ENCODE measurements at places on chromosomes 12 and 14. TPM values are rescaled to one million over a fixed set of nuclear protein-coding genes. Genes with fewer than 3 reads are reported as not detected.

The ITGB7 gene
- total RNA-seq, result 1.1 TPM

- H3K27me3 ChIP-seq, result no peaks in the 10 kb centered on the region
- H3K27ac ChIP-seq, result no peak overlapping the region
- no peak overlapping the region for H3K4me3 ChIP-seq
- no peak for DNase-seq
- H3K36me3 ChIP-seq, result no peaks in the 10 kb centered on the region
These were observed 82.4 kb upstream of the RESF1 start for GRCh38 chr12:31876568-31877424.

DNA sequence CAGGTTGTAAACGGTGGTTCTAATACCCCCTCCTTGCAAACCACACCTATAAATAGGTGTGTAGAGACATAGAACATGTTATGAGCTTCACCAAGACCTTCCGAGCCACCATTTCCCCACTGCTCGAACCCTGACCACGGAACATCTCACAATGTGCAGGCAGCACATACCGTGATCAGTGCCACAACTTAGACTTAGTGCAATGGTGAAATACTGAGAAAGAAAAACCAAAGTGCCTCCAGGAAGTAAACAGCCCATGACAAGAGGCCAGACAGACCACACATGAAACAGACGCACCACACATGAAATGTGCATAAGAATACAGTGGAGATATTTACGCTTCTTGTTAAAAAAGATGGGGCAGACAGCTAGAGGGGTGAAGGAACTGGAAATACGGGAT is 166.9 kb upstream of the CCND2 start:
- no peaks in the 10 kb centered on the region for H3K36me3 ChIP-seq
- H3K4me1 ChIP-seq, result no peaks in the 10 kb centered on the region

The SPIC gene
- not detected for total RNA-seq

DNA sequence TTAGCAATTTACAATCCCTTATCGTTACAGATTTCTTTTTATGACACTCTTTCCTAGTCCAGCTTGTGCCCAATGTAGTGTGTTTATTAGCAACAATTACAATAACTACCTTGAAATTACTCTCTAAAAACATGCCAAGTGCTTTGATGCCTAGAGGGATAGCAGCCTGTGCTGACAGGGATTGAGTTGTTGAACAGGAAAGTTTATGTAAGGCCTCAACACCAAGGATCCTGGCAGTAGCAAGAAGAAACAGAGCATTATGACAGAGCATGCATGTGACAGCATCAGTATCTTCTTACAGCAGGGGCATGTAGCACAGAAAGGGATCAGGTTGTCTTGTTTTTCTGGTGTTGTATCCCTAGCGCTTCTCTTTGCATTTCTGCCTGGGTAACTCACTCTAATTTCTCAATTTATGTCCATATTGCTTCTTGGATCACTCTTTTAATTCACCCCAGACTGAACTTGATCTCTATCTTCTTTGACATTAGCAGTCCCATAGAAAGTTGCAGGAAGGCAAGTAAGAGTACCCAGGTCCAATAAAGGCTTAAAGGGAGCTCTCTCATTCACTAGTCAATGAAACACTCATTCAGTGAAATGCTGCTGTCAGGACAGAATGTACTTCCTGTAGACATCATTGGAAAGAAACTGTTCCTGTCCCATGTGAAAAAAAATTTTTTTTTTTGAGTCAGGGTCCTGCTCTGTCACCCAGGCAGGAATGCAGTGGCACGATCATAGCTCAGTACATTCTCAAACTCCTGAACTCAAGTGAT is 220.0 kb upstream of the GRIP1 start:
- no peaks in the 10 kb centered on the region for H3K27me3 ChIP-seq
- no peaks in the 10 kb centered on the region for H3K36me3 ChIP-seq
- H3K27ac ChIP-seq, result no peak overlapping the region
- no peaks in the 10 kb centered on the region for H3K4me1 ChIP-seq

The RTL1 gene
- not detected for total RNA-seq

- no peak for DNase-seq
- no peak overlapping the region for H3K27ac ChIP-seq
- no peak overlapping the region for H3K4me3 ChIP-seq
- no peaks in the 10 kb centered on the region for H3K27me3 ChIP-seq
These were observed 258.7 kb downstream of the EFCAB11 start for GRCh38 chr14:89695846-89696245.

DNA sequence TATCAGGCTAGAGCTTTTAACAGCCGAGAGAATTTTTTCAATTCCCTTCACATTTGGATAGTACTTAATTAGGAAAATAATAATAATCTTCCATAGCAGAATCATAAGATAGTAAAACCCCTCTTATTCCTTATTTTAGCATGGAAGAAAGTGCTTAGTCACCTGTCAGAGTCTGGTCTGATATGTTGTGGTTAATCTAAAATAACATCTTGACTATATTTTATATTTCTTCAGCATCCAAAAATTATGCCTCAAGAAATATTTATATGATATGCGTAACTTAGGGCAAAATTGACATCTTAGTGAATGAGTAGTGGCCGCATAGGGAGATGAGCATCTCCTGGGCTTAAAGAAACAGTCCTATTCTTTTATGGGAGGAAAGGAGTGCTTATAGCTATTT is 12.8 kb downstream of the CHURC1 start:
- no peak for DNase-seq
- H3K27me3 ChIP-seq, result no peaks in the 10 kb centered on the region
- peaks cover 2% of the 10 kb centered on the region for H3K36me3 ChIP-seq
- no peak overlapping the region for H3K27ac ChIP-seq
- peaks cover 5% of the 10 kb centered on the region for H3K4me1 ChIP-seq
- no peak overlapping the region for H3K4me3 ChIP-seq

The GLIPR1L2 gene
- total RNA-seq, result not detected

- H3K36me3 ChIP-seq, result no peaks in the 10 kb centered on the region
- H3K27me3 ChIP-seq, result no peaks in the 10 kb centered on the region
- H3K4me3 ChIP-seq, result no peak overlapping the region
- H3K4me1 ChIP-seq, result no peaks in the 10 kb centered on the region
- no peak for DNase-seq
- H3K27ac ChIP-seq, result no peak overlapping the region
These were observed 89.1 kb downstream of the C12orf75 start for GRCh38 chr12:105419606-105420005.

The LTBR gene
- total RNA-seq, result 197 TPM

- no peak overlapping the region for H3K27ac ChIP-seq
- no peaks in the 10 kb centered on the region for H3K36me3 ChIP-seq
- DNase-seq, result no peak
These were observed 139.8 kb downstream of the FOXN3 start for GRCh38 chr14:89277203-89277602.

The IL22 gene
- total RNA-seq, result not detected

DNA sequence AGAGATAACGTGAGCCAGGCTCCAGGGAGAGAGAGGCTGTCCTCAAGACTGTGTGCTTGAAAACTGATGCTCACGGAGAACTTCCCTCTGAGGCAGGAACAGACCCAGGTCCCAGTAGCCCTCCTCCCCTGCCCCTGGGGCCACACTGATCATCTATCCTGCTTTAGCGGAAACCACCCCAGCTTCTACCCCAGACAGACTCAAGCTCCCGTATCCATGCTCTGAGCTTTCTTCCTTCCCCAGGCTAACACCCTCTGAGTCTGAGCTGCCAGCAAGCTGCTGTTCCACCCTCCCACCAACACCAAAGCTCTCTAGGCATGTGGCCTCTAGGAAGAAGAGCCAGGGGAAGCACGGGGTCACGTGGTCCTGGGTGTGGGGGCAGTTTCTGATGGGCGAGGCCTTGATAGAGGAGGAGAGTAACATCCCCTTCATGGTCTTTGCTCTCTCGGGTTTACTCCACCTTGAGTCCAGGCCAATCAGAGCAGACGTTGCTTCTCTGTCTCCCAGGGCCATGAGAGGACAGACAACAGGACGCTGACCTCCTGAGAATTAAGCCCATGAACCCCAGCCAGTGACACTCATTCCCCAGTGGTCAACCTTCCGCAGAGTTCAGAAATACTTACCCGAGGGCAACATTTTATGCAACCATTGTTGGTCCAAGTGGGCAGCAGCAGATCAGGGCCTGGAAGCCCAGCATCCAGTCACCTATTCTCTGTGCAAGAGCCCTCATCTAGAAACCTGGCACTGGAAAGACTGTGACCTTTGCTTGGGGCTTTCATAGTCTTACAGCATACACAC is 1.4 kb downstream of the PCK2 start:
- H3K27ac ChIP-seq, result peak overlapping the region; percentile 99
- peak overlapping the region; percentile 60 for H3K4me3 ChIP-seq
- no peaks in the 10 kb centered on the region for H3K27me3 ChIP-seq
- H3K4me1 ChIP-seq, result peaks cover 21% of the 10 kb centered on the region
- peaks cover 3% of the 10 kb centered on the region for H3K36me3 ChIP-seq

GRCh38 chr14:68563251-68564131 is 229.4 kb downstream of the ZFP36L1 start:
- H3K4me3 ChIP-seq, result no peak overlapping the region
- H3K36me3 ChIP-seq, result no peaks in the 10 kb centered on the region
- H3K27ac ChIP-seq, result peak overlapping the region; percentile 60

The PELI2 gene
- 8.1 TPM for total RNA-seq

DNA sequence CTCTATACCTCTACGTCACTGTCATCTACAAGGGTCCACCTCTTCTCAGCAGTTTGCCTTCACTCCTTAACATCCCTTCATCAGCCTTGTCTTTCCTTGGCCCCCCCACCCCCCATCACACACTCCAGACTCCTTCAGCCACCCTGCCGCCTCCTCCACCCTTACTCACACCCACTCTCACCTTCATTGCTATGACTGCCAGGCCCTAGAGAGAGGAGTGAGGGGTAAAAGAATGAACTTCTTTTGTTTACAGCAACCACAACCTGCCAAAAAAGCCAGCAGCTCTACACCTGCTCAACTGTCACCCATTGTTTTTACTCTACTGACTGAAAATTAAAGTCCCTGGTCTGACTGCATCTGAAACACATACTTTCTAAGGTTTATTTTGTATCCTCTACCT is 112.8 kb downstream of the DUSP6 start:
- no peaks in the 10 kb centered on the region for H3K36me3 ChIP-seq
- no peak for DNase-seq
- no peak overlapping the region for H3K27ac ChIP-seq
- no peak overlapping the region for H3K4me3 ChIP-seq
- no peaks in the 10 kb centered on the region for H3K27me3 ChIP-seq
- peaks cover 11% of the 10 kb centered on the region for H3K4me1 ChIP-seq

DNA sequence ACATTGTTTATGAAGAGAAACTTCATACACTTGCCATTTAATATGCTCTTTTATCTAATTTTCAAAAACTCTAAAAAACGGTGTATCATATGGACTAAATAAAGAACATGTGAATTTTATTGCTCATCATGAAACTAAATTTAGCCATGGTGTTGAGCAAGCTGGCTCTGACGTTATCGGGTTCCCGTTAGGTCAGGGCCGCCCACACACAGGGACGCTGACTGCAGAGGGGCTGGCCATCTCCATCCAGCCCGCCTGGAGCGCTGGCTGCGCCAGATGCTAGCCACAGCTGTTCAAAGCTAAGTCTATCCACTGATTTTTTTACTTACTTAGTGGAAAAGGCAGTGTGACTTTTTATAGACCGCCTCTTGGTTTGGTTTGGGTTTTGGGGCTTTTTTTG is 36.5 kb upstream of the DYNC1H1 start:
- H3K36me3 ChIP-seq, result no peaks in the 10 kb centered on the region
- no peaks in the 10 kb centered on the region for H3K4me1 ChIP-seq
- no peaks in the 10 kb centered on the region for H3K27me3 ChIP-seq
- H3K27ac ChIP-seq, result no peak overlapping the region
- no peak for DNase-seq
- no peak overlapping the region for H3K4me3 ChIP-seq

DNA sequence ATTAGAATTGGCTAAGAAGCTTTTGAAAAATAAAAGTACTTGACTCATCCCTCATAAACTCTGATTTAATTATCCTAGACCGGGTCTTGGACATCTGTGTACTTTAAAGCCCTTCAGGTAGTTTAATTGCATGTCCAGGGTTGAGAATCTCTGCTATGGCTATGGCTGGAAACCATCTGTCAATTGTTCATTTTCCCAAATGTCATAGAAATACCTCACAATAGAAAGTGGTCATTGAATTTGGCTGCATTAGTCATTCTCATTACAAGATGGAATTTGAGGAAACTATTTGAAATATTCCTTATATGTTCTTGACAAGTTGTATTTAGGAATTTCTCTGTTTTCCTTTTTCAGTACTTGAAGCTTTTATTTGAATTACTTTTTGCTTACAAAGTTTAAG is 111.3 kb downstream of the TSHR start:
- no peaks in the 10 kb centered on the region for H3K4me1 ChIP-seq
- H3K36me3 ChIP-seq, result no peaks in the 10 kb centered on the region
- no peak overlapping the region for H3K27ac ChIP-seq
- H3K27me3 ChIP-seq, result no peaks in the 10 kb centered on the region
- no peak overlapping the region for H3K4me3 ChIP-seq

The KRT79 gene
- total RNA-seq, result not detected

- H3K36me3 ChIP-seq, result no peaks in the 10 kb centered on the region
- no peak overlapping the region for H3K4me3 ChIP-seq
- no peak for DNase-seq
- no peaks in the 10 kb centered on the region for H3K27me3 ChIP-seq
These were observed 194.8 kb upstream of the DCN start for GRCh38 chr12:91377436-91377835.

The WNT1 gene
- not detected for total RNA-seq

The FSCB gene
- not detected for total RNA-seq

DNA sequence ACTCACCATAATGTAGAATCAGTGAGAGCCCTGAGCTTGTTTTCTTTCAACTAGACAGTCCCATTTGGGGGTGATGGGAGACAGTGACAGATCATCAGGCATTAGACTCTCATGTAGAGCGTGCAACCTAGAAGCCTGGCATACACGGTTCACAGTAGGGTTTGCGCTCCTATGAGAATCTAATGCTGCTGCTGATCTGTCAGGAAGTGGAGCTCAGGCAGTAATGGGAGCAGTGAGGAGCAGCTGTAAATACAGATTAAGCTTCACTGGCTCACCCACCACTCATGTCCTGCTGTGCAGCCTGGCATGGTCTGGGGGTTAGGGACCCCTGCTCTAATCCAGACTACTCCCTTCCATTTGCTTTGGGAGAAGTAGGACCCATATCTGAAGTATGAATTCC is 55.6 kb downstream of the FNTB start:
- no peaks in the 10 kb centered on the region for H3K4me1 ChIP-seq
- no peaks in the 10 kb centered on the region for H3K27me3 ChIP-seq
- DNase-seq, result no peak
- H3K36me3 ChIP-seq, result no peaks in the 10 kb centered on the region
- no peak overlapping the region for H3K27ac ChIP-seq

DNA sequence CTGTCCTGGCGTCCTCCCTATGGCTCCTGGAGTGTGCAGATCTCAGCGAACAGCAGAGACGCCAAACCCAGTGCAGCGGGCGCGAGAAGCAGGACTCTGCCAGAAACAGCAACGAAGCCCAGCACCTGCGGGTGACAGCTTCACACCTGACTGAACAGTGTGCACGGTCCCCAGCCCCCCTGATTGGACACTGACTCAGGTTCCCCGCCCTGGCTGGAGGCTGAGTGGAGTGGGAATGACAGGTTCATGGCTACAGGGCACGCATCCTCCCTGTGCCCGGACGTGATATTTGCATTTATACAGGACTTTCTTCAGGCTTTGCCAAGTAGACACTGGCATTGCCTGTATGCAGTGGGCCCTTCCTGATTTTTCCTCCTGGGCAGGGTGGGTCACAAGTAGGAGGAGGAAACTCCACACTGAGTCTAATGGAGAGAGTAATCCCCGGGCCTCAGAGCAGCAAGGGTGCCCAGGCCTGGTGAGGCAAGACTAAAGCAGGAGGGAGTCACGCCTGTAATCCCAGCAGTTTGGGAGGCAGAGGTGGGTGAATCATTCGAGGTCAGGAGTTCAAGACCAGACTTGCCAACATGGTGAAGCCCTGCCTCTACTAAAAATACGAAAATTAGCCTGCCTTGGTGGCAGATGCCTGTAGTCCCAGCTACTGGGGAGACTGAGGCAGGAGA is 71.6 kb downstream of the ASCL4 start:
- no peak for DNase-seq
- no peaks in the 10 kb centered on the region for H3K27me3 ChIP-seq
- H3K4me3 ChIP-seq, result no peak overlapping the region
- no peaks in the 10 kb centered on the region for H3K36me3 ChIP-seq
- no peak overlapping the region for H3K27ac ChIP-seq
- peaks cover 4% of the 10 kb centered on the region for H3K4me1 ChIP-seq

The TTC9 gene
- total RNA-seq, result 4.6 TPM

The POLE2 gene
- total RNA-seq, result 31.4 TPM

Measured in Caco-2 (cell line).